HS-27A (cell line): ENCODE measurements at places on chromosomes 7 and 10.

DNA sequence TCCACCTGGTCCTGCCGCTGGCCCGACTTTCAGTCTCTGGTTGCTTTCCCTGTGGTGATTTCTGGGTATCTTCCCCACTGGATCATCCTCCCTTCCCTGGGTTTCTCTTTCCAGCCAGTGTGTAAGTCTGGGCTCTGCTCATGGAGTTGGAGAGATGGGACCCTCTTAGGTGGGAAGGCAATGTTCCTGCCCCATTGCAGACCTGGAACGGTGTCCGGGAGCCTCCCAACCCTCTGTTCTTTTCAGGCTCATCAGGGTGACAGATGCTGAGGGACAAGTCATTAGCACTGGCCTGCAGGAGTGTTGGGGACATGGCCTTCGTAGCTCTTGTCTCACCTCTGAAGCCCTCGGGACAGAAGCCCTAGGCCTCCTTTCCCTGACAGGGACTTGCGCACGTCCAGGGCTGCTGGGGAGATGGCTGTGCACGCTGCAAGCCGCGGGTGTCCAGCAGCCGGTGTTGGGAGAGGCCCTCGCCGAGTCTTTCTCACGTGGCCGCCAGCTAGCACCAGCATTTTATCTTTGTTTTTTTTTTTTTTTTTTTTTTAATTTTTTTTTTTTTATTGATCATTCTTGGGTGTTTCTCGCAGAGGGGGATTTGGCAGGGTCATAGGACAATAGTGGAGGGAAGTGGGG is 17.2 kb downstream of the ZNF783 start:
- no peak for DNase-seq

DNA sequence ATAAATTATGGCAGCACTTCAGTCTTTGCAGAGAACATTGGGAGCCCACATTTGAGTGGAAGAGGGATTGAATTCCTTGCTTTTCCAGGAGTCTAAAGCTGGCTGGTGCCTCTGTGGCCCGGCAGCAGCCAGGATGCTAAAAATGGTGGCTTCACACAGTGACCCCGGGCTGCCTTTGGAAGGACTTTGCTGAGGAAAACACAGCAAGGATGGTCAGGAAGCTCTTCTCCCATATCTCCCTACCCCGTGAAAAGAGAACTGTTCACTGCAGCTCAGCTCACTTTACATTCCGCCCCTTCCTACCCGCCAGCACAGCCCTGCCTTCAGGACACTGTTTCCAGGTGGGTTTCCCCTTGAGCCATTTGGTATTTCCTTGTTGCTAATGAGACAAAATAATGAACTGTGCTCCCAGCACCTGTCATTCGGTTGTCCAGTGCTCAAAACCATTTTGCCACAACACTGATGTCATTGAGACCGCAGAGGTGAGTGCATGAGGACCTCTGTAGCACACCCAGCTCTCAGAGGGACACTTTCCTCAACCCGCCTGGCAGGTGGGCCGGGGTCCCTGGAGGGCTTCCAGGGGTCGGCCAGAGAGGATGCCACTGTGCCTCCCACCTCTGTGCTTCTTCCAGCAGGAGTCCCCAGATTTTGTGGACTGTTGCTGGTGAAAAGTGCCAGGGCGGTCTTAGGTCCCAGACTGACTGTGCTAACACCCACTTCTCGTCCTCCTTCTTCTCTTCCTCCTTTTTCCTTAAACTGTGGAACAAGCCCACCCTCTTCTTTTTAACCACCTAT is 255.7 kb upstream of the PPP2R2D start:
- no peak for DNase-seq

- DNase-seq: no peak
These were observed 633.9 kb upstream of the MBL2 start for GRCh38 chr10:53406532-53406931.

- DNase-seq: no peak
These were observed 60.4 kb downstream of the CHST3 start for GRCh38 chr10:72024596-72024995.

- no peak for DNase-seq
These were observed 48.9 kb downstream of the FHIP2A start for GRCh38 chr10:114870486-114870885.

- DNase-seq: no peak
These were observed 44.7 kb downstream of the ZAN start for GRCh38 chr7:100778061-100778621.

- no peak for DNase-seq
These were observed 208.4 kb downstream of the TPST1 start for GRCh38 chr7:66413379-66414114.

DNA sequence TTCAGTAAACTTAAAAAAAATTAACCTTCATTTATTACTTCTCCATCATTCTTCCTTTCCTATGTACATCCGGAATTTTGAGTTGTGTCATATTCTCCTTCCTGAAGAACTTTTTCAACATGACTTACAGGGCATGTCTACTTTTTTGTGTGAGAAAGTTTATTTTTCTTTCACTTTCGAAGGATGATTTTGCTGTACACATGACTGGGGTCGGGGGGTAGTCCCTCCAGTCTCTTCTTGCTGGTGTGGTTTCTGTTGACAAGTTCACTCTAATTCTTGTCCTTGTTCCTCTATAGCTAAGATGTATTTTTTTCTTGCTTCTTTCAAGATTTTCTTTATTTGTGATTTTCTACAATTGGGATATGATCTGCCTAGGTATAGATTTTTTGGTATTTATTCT is 55.8 kb downstream of the INPP5A start:
- no peak for DNase-seq

GRCh38 chr10:92052088-92052487 is 128.5 kb downstream of the BTAF1 start:
- DNase-seq: no peak

DNA sequence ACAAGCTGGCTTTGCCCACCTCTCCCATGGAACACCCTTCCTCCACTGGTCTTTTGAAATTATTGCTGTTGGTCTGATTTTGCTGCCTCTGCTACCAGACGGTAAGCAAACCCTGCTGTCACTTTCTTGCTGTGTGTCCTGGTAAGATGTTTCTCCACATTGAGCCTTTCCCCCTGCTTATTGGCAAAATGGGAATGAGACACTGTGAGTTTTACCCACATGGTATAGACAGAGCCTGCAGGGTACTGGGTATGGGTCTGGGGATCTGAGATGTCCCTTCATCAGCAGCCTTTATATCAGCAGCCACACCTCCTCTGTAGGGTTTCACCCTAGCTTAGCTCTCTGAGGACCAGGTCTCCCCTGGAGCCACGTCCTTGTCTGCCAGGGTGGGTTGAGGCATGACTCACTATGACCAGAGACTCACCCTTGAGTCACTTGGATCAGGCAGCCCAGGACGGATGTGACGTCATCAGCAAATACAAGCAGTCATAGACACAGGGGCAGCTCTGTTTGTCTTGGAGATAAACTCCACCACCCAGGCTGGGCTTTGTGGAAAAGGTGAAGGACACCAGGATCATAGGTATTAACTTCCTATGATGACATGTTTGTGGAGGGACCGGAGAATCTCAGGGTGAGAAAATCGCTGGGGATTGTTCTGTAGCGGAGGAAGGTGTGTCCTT is 17.9 kb upstream of the BAIAP2L1 start:
- DNase-seq: peak; percentile 71

GRCh38 chr10:93190372-93190771 is 116.7 kb downstream of the CYP26A1 start:
- no peak for DNase-seq

- no peak for DNase-seq
These were observed 150.2 kb downstream of the GRK5 start for GRCh38 chr10:119357412-119358151.

GRCh38 chr7:55110282-55110992 is 91.6 kb downstream of the EGFR start:
- no peak for DNase-seq

DNA sequence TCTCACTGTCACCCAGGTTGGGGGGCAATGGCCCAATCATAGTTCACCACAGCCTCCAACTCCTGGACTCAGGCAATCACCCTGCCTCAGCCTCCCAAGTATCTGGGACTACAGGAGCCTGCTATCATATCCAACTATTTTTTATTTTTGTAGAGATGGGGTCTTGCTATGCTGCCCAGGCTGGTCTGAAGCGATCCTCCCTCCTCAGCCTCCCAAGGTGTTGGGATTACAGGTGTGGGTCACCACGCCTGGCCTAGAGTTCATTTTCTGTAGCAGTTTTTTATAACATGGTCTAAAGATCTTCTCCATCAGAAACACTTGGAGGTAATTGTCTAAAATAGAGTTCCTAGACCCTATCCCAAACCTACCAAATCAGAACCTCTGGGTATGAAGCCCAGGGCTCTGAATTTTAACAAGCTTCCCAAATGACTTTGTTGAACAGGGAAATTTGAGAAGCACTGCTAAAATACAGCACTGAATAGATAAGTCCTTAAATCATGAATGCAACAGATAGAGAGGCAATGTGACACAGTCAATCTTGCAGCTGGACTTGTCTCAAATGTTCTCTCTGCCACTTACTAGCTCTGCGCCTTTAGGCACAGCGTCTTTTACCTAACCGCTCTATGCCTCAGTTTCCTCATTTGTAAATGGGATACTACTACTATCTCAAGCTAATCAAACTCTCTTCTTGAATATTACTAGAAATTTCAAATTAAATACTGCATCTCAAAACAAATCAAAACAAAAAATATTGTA is 63.7 kb downstream of the CYTH3 start:
- no peak for DNase-seq

DNA sequence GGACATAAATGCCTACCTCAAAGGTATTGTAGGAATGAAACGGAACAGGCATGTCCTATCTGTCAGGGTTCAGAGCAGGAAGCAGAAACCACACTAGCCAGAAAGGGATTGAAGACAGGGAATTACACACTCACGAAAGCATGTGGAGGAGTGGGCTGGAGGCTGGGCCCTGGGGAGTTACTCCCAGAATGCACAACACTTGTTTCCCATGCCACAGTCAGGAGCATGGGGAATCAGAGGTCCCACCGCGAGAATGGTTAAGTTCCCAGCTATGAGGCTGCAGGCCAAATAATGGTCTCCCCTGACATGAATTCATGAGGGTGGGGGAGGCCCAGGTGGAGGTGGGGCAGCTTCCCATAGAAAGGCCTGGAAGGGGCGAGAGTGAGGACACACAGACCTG is 212.7 kb downstream of the HERPUD2 start:
- DNase-seq: no peak

DNA sequence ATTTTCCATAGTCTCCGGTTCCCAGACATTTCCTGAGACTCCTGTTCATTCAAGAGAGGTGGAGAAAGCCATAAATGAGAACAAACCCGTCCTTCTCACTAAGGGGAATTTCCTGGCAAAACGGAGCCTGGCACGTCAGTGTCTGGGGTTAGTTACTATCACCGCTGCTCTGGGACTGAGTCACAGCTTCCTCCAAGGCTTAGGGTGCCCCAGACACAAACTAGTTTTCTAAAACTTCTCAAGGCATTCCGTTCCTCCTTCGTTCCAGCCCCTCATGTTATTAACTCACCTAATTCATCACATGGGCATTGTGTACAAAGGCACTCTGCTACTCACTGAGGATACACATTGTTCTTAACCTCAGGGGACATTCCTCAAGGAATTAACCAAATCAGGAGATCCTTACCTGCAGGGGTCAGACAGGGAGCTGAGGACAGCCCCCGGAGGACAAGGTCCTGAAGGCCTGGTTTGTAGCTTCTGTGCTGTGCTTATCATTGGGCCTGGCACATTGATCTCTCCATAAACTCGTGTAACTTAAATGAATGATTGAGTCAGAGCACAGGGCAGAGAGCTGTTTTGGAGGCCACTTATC is 103.0 kb upstream of the KLF6 start:
- peak; percentile 39 for DNase-seq

- DNase-seq: no peak
These were observed 35.8 kb upstream of the TRIM8 start for GRCh38 chr10:102608487-102608886.

- DNase-seq: no peak
These were observed 151.4 kb downstream of the CDH23 start for GRCh38 chr10:71547876-71548846.

DNA sequence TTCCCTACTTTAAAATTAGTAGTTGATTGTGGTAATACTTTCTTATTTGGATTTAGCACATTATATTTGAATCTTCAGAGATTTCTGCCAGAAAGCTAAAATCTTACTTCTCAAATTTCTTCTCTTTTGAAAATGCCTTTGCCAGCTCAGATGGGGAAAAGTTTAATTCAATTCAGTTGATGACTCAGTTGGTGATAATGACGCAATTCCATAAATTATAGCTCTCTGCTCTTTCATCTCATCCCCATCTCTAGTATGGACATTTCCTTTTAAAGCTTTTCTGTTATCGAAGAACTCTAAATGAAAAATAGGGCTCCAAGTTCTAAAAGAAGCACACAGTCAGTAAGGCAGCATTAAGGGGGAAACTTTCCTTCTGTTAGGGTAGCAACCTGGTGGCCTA is 25.5 kb downstream of the RNLS start:
- DNase-seq: no peak

DNA sequence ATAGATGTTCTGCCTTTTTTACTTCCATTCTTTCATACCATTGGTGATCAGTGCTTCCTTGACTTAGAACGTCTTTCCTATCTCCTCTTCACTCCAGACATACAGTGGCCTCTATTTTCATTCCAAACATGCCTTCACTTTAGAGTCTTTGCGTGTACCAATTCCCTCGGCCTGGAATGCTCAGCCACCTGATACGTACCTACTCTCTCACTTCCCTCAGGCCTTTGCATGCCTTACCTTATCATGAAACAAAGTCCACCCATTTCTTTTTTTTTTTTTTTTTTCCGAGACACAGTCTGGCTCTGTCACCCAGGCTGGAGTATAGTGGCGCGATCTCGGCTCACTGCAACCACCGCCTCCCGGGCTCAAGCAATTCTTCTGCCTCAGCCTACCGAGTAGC is 2.2 kb upstream of the CCNJ start:
- no peak for DNase-seq

DNA sequence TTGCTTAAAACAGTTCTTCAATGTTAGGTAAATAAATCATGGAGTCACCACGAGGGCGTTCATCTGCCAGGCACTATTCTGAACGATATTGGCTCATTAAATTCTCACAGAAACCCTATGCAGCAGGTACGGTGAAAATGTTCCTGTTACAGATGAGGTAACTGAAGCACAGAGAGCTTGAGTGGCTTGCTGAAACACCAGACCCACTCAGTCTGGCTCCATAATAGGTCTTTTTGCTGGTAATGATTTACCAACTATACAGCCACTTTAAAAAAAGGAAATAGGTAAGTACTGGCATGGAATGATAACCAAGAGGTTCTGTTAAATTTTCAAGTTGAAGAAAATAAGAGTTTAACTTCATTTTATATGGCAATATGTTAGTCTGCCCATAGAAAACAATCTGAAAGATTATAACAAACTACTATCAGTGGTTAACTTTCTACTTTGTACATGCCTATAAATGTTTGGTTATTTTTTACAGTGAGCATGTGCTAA is 1.3 kb upstream of the TM9SF3 start:
- no peak for DNase-seq

DNA sequence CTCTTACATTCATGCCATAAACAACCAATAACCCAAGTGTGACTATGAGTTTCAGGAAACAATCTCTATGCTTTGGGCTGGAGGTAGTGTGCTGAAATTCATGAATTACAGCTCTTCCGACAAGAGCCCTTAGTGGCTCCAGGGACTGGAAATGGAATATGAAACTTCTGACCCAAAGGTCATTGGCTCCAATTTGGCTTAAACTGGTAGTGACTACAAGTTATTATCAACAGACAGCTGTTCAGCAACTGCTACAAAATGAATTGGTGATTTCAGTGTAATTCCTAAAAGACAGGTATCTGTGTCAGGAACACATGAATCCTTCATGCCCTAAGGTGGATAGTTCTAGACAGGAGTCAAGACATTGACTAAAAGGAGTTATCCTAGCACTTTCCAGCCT is 745.4 kb downstream of the PHTF2 start:
- no peak for DNase-seq

GRCh38 chr7:31171984-31172383 is 119.9 kb downstream of the ADCYAP1R1 start:
- DNase-seq: no peak

GRCh38 chr7:27141923-27142579 is 1.4 kb downstream of the HOXA5 start:
- DNase-seq: no peak
